ENCODE measurements at places on chromosomes 11 and 22.

- peak; percentile 81 for DNase-seq
Measured at GRCh38 chr11:85810871-85811611, at the start of gene SYTL2. Gene SYTL2, minus strand, starts transcription at chr11:85811141. Its CDS starts 53,416 bp downstream, at chr11:85757725.

DNA sequence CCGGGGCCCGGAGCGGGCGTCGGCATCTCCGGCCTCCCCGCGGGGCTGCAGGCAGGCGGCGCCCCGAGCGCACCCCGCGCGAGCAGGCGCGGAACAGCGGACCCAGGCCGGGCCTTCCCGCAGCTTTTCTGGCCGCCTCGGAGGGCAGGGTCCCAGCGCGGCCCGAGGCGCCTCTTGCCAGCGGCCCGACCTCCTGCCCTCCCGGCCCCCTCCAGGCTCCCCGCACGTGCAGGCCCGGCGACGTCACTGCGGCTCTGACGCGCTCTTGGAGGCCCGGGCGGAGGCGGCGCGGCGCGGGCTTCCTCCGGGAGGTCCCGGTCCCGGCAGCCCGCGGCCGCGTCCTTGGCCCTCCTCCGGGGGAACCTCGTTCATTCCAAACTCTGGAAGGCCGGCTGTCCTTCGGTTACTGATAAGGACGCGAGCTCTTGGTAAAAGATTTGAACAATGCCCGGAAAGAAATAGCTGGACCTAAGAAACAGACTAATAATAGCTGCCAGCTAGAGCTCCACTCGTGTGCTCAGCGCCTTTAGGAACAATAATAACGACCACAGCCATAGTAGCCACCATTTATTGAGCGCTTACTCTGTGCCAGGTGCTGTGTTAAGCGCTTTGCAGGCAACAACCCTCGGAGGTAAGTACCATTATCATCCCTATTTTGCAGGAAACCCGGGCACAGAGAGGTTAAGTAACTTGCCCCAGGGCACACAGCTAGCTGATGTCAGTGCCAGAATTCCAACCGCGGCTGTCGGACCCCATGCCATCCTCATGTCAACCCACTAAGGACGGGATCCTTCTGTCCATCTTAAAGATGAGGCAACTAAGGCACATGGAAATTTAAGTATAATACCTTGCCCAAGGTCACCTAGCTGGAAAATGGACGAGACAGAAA lies 39.1 kb upstream of the CREB3L1 start:
- DNase-seq = peak; percentile 77

- DNase-seq = no peak
Measured at GRCh38 chr22:19385221-19385906, 46.2 kb downstream of the HIRA start.

- no peak for DNase-seq
Measured at GRCh38 chr11:117849781-117850414, 25.4 kb upstream of the FXYD2 start.

DNA sequence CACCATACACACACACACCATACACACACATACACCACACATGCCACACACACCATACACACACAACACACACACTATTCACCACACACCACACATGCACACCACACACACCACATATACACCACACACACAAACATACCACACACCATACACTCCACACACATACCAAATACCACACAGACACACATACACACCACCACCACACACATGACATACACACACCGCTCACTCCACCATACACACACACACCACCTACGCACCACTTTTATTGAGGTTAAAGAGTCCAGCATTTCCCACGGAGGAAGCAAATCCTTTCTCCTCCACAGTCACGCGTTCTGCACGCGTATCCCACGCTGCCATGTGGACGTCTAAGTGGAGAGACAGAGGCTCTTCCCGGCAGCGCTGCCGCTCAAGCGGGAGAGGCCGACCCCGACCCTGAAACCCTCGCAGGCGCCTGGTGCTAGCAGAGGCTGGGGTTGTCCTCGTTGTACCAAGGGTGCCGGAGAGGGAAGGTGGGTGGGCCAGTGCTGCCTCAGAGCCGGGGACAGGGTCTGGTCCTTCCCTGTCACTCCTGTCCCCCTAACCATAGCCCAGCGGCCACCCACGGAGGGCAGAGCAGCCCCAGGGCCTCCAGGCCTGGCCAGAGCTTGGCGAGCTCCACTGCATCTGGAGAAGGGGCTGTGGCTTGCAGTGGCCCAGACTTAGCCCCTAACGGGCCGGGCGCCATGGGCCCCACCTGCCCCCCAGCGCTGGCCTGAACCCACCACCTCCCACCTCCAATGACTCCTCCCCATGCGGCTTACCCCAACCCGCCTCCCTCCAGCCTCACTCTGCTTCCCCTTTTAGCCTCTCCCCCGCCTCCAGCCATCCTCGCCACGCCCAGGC lies 1495.0 kb downstream of the BRD1 start:
- no peak for DNase-seq

DNA sequence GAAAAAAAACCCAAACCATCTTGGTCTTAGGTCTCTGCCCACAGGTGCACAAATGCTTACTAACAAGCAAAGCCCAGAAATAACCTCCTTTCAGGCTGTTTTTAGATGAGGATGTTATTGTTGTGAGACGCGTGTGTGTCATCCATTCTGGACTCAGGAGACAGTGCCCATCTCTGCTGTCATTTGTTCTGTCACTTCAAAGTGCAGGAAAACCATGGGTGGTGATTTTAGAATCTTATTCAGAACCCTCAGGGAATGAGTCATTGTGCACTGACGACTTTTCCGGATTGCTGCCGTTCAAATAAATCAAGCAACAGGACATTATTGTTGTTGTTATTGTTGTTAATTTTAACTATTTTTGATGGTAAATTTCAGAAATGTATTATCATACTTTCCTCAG lies 110.3 kb downstream of the LRRC32 start:
- no peak for DNase-seq

DNA sequence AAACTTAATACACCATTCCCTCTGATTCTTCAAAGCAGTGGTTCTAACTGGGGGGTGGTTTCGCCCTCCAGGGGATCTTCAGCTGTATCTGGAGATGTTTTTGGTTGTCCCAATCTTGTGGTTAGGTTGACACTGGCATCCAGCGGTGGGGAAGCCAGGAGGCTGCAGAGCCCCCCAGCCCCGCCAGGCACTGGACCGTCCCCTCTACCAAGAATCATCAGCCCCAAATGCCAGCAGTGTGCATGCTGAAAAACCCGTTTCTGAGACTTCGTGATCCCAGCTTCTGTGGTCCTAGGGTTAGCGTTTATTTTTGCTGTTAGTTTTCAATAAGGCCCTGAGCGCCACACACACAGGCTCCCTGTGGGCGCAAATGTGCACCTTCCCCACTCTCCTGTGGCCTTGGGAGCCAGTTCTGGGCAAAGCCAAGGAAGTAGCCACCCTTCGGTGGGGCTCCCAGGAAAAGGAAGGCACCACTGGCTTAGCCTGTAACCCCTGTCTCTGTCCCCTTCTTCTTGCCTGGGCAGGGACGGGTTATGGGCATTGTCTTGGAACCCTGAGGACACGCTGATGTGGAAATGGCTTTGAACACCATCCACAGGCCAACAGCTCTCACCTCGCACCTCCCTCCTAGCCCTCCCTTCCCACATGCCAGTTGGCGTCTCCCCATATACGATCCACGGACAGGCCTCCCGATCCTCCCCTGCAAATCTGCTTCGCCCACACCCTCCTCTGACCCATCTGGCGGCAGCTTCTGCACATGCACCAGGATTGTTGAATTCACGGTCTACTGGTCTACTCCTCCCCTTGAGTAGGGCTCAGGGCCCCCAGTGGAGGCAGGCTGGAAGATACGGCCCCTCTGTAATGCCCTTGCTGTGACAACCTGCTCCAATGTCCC lies 71.4 kb upstream of the CCND1 start:
- DNase-seq = no peak

DNA sequence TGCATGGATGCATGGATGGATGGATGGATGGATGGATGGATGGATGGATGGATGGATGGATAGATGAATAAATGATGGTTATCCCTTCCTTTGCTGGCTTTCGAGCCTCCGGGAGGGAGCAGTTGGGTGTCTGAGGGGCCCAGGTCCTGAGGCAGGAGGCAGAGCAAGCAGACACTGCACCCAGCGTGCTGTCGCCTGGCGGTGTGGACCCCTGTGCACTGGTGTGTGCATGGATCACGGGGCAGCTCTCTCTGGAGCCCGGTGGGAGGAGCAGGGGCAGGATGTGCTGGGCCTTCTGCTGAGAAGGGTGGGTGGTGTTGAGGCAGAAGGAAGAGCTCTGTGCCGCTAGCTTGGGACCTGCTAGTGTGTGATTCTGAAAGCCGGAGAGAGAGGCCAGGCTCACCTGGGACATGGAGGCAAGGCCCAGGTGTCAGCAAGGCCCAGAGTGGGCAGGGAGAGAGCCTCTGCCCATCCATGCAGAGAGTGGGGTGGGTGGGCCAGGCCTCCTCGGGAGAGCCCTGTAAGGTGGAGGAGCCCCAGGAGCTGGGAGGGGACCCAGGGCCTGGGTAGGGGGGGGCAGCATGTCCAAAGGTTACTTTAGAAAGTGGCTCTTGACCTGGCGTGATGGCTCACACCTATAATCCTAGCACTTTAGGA lies 254.4 kb downstream of the BRD1 start:
- DNase-seq = no peak

DNA sequence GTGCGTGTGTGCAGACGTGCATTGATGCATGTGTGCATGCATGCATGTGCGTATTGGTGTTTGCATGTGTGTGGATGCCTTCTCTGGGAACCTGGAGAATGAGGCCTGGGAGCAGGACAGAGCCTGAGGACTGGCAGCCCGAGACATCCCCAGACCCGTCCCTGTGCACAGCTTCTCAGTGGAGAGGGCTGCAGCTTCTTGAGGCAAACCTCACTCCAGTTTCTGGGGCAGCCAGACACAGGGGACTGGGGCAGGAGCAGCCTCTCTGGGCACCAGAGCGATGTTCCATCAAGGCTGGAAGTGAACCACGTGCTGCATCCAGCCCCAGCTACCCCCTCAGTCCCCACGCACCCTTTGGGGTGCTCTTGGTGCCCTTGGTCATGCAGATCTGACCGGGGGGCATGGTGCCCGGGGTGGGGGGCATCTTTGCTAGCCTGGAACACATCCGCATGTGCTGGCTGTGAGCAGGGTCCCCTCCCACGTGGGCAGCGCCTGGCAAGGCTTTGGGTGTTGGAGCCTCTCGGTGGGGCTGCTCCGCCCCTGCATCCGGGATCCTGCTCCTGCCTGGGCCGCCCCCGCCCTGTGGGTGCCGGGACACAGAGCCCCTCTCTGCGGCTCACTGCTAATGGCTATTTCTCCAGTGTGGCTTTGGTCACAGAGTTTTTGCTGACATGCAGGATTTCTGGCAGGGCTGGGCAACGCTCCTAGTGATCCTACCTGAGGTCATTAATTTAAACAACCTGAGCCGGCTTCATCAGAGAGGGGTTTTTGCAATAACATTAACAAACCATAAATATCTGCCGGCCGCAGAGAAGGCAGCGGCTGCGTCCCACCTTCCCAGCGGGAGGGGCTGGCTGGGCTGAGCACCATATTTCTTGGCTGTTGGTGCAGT lies 434.7 kb downstream of the TBC1D22A start:
- DNase-seq = no peak

Measured in stimulated activated CD4-positive, alpha-beta T cell treated with anti-CD3 and anti-CD28 coated beads, Interleukin-2, amount 100 ng/mL, for 24 hours (primary cell).